Activated CD8-positive, alpha-beta memory T cell treated with anti-CD3 and anti-CD28 coated beads for 1 hour (primary cell): ENCODE measurements at places on chromosomes 5 and 9.

GRCh38 chr9:116030517-116030916 lies 123.1 kb upstream of the PAPPA start:
- DNase-seq = no peak

GRCh38 chr5:106290841-106291240 lies 1379.9 kb downstream of the EFNA5 start:
- DNase-seq = no peak

DNA sequence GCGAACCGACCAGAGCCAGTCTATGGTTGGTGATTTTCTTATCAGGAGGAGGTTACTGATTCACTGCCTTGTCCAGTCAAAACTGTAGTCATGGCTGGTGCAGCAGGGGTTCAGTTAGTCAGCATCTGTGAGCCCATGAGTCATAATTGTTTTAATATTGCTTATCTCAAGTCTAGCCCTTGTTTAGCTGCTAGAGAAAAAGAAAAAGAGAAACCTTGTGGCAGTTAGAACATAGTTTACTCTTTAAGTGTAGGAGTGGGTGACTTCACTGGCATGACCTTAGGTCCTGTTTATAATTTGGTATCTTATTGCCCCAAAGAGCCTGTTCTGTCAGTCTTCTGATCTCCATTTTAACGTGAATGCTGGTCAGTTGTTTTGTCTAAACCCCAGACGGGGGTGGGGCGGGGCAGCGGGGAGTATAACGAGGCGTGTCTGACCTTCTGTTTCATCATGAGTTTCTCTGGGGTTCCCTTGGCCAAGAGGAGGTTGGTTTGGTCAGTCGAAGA lies 76.9 kb upstream of the NFIL3 start:
- DNase-seq = no peak

DNA sequence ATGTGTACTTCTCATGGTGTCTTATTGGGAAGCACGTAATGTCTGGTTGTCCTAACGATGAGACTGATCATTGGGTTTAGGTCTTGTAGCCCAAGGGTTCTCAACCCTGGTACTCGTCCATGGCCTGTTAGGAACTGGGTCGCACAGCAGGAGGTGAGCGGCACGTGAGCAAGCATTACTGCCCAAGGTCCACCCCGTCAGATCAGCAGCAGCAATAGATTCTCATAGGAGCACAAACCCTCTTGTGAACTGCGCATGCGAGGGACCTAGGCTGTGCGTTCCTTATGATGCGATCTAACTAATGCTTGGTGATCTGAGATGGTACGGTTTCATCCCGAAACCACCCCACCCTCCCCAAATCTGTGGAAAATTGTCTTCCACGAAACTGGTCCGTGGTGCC lies 33.5 kb downstream of the CNOT6 start:
- no peak for DNase-seq
